Skin of body (tissue), 3 donors: ENCODE measurements at places on chromosomes 12 and 14. TPM values are rescaled to one million over a fixed set of nuclear protein-coding genes. Genes with fewer than 3 reads are reported as not detected.

GRCh38 chr14:43145361-43145760 is 1361.7 kb downstream of the FSCB start:
- DNase-seq, result no peak

DNA sequence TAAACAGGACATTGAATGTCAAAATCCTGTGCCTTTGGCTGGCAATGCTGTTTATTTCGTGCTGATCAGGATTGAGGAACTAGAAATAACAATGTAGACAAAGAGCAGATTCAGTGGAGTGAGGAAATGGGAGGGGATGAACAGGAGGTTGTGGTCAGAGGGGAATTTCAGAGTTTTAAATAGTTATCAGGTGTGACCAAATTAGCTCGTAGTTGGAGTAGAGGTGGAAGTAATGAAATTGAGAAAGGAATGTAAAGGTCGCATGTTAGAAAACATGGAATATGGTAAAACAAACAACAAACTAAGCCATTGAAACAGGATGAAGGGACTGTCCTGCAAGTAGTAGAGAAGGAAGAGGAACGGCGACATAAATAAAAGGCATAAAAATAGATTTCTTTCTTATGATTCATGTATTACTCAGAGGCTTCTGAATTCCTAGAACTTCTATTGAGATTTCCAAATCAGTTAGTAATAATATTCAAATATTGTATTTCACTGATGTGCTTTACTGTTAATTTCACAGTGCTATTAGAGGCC is 9.5 kb upstream of the SAV1 start:
- DNase-seq, result no peak

DNA sequence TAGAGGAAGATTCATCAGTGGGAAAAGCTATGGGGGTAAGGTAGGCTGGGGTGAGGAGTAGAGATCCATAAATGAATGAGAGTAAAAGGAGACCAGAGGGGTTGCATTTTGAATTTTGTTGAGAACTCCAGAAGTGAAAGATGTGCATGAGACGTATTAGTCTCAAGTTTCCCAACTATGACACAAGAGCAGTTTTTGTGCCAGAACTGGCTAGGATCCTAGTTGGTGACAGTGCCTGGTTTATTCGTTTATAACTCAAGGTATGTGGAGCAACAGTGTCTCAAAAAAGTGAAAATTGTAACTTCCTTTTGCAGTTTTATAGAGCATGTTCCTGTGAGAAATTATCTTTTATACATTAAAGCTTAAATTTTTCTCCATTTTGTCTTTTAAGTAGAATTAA is 377.0 kb downstream of the NPAS3 start:
- DNase-seq, result no peak

DNA sequence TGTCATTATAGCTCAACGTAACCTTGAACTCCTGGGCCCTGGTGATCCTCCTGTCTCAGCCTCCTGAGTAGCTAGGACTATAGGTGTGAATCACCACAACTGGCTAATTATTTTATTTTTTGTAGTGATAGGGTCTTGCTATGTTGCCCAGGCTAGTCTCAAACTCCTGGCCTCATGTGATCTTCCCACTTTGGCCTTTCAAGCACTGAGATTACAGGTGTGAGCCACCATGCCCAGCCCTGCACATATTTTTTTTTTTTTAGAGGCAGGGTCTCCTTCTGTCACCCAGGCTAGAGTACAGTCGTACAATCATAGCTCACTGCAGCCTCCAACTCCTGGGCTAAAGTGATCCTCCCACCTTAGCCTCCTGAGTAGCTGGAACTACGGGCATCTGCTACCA is 8.9 kb downstream of the TMEM116 start:
- DNase-seq, result no peak

ADCY6 gene
- 34.8 TPM for total RNA-seq

PLD4 gene
- total RNA-seq, result 5.6 TPM
